GM19239 (cell line): ENCODE measurements at places on chromosomes 7 and 10.
A peak's percentile ranks its signal among the peaks of the same experiment; 100 is the strongest.

DNA sequence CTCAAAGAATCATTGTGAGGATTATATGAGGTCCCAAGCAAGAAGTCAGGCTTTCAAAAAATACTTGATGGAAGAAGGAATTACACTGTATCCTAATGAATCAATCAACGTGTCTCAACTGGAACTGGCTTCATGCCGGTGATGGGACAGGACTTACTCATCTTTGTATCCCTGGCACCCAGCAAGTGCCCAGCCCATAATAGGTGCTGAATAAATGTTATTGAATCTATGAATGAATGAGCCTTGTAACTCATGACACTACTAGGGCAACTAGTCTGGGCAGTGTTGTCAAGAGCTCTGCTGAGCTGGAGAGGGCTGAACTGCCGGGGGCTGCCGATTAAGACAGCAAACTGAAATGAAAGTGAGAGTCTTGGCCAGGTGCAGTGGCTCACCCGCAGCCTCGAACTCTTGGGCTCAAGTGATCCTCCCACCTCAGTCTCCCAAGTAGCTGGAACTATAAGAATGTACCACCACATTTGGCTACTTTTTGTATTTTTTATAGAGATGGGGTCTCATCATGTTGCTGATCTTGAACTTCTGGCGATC, 87.2 kb upstream of the KIF5B start:
- no peak for DNase-seq

DNA sequence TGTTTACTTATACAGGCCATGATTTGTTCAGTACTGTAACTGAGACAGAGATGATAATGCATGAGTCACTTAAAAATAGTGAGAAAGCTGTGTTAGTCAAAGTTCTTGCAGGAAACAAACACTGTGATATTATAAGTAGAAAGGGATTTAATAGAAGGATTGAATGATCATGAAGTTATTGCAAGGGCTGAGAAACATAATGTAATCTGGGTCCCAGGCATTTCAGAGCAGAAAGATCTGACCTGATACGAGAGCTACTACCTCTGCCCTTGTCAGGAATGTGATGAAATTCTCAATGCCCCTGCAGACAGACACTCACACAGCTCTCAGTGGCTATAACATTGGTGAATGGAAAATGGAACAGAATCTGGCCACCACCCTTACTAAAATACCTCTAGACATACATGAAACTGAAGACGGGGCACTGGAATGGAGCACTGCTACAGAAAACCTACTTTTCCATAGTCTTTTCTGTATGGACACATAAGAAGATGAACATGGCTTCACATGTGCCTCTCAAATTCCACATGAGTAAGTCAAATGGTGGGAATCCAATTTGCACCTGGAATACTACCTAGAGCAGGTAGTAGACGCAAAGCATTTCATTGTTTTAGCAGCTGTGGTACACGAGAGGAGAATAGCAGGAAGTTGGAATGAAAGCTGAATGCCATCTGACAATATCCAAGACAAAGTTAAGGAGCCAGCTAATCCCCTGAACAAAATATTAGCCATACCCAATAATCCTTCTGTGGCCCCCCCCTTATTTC, 19.1 kb upstream of the VWDE start:
- no peak for DNase-seq

GRCh38 chr7:81031243-81031642, 112.4 kb upstream of the SEMA3C start:
- no peak for DNase-seq

DNA sequence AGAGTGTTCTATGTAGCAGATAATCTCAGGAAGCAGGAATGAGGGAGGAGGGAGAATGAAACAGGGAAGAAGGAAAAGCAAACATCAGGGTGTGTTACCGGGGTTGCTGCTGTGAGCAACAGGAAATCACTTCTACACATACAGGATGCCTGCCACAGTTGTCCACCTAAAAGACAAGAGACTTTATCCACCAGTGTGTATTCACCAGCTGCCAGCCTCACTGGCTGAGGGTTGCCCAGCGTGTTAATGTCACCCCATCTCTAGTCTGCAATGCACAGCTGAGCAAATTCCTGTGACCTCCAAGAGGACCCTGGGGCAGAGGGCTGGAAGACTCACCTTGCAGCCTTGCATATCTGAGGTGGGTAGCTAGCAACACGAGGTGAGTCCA, 183.7 kb downstream of the GPAM start:
- no peak for DNase-seq

DNA sequence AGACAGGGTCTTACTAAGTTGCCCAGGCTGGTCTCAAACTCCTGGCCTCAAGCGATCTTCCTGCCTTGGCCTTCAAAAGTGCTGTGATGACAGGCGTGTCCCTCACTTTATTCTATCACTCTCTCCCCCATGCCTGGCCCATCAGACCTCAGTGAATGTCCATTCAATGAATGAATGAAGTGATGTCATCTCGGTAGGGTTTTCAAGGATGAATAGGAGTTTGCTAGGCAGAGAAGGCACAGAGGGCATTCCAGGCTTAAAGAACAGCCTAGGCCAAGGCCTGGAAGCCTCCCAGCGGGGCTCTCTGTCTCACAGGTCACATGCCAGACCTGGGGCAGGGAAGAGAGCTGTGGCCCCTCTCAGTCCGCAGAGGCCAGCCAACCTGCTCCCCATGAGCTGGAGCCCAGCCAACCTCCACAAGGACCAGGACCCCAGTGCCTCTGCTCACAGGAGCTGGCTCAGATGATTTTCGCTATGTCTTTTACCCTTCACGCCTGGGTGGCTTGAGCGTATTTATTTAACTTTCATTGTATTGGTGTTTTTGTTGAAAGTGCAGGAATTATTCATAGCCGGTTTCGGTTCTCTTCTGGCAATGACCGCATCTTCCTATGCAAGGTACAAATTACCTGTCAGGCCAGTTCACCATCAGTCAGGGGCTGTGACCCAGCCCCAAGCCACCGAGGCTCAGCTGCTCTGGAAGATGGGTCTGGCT, 11.8 kb upstream of the TNRC18 start:
- DNase-seq = no peak

- no peak for DNase-seq
Measured at GRCh38 chr10:131708225-131708880, 192.5 kb upstream of the PPP2R2D start.

DNA sequence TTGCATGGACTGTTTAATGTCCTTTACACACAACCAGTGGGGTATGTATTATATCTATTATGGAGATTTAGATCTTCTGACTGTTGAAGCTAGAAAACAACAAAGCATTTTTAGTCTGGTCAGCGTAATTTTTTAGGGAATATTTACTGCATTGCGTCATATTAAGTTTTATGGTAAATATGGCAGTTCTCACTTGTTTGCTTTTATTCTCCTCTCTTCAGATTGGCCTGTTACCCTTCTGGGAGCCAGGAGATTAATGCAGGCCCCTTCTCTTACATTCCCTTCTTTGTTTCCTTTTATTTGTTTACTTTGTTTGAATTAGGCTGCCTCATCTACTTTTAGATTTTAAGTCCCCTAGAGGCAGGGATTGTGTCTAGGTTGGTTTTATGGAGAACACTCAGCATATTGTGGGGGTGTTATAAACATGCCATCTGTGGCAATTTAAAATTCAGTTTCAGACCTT, 13.8 kb downstream of the UBE2D1 start:
- DNase-seq = no peak

- DNase-seq = no peak
Measured at GRCh38 chr10:127174866-127175265, 21.5 kb downstream of the INSYN2A start.

- DNase-seq = no peak
Measured at GRCh38 chr7:157097569-157097968, 41.2 kb upstream of the UBE3C start.

- no peak for DNase-seq
Measured at GRCh38 chr10:22479419-22479818, 134.1 kb downstream of the SPAG6 start.

GRCh38 chr7:50470250-50471163, 20.4 kb upstream of the FIGNL1 start:
- no peak for DNase-seq

DNA sequence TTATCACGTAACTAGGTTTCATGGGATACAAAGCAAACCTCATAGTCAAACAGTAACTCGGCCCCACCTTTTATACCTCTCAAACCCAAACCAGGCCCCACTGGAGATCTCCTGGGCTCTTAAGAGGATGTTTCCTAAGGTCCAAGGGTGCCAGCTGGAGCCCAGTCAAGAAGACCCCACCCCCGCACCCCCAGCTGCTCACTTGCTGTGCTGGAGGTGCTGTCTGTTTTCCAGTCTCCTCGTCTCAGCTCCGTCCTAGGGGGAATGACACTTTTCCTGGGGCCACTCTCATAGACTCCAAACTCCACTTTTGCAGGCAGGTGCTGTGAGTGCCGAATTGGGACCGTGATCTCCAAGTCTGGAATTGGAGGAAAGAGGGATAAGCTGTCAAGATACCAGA, 22.7 kb upstream of the TM9SF3 start:
- DNase-seq = no peak

DNA sequence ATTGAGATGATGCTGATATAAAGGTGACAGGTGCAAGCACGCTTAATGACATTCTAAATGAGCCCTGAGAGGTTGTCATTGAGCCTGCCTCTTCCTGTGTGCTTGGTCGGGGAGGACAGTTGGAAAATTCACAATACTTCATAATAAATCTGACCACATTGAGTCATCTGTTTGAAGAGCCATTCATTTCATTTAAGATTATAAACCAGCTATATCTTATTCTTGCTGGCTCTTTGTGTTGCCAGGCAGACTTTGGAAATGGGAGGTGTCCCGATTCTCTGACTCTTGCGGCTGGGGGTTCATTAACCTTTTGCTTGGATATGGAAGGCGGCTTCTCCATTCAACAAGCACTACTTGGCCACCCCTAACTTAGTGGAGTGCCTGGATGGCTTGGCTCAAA, 198.2 kb downstream of the FANK1 start:
- no peak for DNase-seq

GRCh38 chr7:2258661-2259365, 16.8 kb downstream of the NUDT1 start:
- DNase-seq = peak; percentile 85

DNA sequence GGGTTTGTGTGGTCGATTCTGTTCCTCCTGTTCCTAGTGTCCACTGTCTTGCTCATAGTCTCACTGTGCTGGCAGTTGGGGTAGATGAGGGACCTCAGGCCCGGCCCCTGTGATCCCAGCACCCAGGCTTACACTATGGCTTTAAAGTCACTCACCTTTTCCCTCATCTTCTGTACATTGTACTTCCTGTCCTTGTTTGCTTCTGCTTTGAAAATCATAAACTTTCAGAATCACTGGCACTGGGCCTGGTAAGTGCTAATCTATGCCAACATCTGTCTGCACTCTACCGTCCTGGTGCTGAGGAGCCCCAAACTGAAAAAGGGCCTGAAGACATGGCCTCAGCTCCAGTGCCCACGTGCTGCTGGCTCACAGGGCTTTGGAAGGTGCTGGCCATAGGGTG, 5.7 kb upstream of the TAS2R60 start:
- DNase-seq = no peak

DNA sequence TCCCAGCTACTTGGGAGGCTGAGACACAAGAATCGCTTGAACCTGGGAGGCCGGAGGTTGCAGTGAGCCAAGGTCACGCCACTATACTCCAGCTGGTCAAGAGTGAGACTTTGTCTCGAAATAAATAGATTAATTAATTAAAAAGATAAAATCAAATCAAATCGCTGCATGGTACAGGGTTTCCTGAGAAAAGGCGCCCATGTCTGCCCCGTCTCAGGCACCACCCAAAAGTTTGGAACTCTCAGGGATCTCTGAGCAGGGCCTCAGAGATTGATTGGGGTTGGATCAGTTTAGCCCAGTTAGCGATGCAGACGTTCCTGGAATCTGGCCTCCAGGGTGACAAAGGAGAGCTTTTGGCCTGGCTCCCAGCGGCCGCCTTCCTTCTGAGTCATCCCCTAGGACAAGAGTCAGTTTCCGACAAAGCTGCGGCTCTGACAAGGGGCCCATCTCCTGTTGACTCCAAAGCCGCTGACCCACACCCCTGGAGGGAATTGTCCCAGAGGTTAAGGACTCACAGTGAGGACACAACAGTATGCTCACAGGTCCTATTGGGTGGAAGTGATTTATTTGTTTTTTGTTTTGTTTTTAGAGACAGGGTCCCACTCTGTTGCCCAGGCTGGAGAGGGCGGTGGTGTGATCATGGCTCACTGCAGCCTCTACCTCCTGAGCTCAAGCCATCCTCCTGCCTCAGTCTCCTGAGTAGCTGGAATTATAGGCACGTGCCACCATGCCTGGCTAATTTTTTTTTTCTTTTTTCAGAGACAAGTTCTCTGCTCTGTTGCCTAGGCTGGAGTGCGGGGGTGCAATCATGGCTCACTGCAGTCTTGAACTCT, 6.8 kb downstream of the ORAI2 start:
- DNase-seq = no peak

DNA sequence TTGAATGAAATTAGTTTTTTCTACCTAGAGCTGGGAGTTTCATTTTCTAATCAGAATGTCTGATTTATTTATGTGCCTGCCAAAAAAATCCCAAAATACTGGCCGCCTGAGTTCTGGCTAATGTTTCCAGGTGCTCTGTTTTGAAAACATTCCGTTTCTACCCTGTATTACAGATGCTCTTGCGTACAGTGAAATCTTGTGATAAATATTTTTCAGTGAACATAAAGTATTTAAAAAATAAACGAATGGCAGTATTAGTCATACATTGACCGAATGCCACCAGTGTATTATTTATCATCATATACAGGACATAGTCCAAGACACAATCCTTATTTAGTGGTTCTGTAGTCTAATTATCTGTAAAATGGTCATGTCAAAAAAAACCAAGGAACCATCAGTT, 102.8 kb downstream of the KAT6B start:
- DNase-seq = no peak

- DNase-seq = no peak
Measured at GRCh38 chr7:104945599-104945956, 68.4 kb upstream of the KMT2E start.

DNA sequence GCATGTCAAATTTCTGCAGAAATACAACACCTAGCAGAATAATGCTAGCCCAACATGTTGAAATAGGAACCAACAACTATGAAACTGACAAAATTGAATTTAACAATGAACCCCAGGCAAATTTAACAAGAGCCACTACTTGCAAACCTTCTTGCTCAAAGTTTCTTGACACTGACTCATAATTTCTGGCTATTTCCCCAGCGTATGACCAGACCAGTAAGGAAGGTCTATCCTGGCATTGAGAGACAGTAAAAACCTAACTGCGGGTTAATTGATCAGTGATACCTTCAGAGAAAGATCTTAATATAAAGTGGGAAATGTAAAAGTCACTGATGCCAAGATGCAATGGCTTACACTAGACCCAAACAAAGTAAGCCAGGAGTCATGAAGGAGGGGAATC, 510.1 kb downstream of the ARL4A start:
- no peak for DNase-seq

DNA sequence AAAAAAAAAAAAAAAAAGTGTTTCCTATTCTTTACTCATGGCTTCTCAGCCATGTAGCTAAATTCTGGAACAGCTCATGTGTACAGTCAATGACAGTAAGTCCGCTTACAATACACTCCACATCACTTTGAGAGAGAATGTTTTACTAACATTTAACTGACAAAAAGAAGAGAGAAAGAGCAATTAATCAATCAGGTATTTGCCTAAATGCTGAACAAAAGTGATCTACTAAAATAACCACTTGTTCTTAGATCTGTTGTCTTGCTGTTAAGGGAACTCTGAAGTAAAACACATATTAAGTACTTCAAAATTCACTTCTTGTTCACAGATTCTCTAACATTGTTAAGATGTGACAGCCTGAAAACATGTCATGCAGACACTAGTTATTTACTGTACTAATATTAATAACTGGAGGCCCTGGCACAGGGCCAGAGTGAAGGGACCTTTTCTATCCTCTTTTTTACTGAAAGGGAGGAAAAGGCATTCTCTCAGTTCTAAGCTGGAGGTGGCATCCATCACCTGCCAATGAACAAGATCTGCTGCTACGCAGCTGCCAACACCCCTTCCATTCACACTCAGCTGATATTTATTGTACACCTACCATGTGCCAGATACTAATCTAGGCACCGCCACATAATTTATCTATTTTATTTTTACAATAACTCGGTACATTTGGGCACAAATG, 72.6 kb downstream of the AHR start:
- no peak for DNase-seq
